ENCODE measurements at places on chromosomes 5 and 9.

DNA sequence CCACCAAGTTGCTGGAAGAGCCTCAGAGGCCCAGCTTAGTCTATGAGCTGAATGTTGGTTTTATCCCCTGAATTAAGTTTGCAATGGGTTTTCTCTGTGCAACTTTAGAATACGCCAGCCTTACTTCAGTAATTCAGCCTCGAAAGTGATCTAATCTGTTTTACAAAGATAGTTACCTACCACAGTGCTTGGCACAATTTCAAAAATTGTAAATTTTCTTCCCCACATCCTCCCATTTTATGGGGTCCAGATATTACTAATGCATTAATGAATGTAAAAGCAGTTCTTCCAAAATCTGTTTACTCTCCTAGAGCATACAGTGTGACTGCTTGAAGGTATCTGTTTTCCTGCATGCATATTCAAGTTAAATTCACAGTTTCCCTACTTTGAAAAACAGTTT lies 172.6 kb downstream of the MAN2A1 start:
- no peak for DNase-seq

DNA sequence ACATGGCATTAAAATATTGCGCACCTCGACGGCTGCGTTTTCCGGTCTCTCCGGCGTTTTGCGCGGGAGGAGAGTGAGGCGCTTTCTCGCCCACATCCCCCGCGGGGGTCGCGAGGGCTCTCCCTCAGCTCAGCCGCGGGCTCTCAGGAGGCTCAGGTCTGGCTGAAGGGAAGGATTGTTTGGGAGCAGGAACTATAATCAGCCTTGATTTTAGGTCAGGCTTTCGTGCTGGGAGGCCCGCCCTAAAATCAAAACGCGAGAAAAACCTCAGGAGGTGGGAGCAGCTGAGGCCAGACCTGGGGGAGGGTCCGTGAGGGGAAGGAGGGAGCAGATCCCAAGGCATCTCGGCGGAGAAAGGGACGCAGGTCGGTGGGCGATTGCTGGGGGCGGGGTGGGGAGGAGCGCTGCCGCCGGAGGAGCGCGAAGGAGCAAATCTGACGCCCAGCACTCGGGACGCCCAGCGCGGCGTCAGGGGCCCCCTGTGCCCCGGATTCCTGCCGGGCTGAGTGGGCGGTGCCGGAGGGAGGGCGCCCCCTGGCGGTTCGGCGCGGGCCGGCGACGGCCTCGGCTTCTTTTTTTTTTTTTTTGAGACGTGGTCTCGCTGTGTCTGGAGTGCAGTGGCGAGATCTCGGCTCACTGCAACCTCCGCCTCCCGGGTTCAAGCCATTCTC lies 18.7 kb upstream of the RNF130 start:
- DNase-seq: no peak

DNA sequence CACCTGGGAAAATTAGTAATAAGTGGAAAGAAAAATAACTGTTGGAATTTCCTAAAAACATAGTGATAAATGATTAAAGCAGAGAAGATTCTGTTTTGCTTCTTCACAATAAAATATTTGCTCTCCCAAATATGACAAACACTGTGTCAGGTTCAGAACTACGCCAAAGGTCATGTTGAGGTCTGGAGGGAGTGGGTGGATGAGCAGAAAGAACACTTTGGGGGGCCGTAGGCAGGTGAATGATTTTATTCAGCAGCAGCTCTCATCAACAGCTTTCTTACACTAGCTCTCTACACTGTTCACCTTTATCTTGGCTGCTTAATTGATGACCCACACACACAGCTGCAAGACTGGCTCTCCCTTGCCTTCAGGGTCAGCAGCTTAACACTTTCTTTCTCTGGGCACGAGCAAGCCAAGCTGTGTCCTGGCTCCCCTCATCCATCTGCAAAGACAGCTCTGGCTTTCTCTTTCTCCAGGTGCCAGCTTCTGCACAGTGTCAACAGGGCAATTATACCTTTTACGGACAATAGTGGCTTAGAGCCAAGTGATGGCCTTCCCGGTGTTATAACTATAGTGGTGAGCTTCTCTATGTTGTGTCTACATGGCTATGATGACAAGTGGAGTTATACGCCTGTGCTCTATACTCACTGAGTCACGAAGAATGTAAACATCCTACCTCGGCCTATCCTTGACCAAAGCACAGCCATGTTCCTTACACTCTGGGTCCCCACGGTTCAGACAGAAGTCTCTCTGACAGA lies 18.9 kb upstream of the GPX8 start:
- no peak for DNase-seq

- DNase-seq: no peak
These were observed 13.9 kb downstream of the RAI14 start for GRCh38 chr5:34669931-34670516.

GRCh38 chr5:16521521-16522483 lies 56.2 kb upstream of the ZNF622 start:
- DNase-seq: no peak

- DNase-seq: no peak
These were observed 46.7 kb downstream of the MYO10 start for GRCh38 chr5:16889203-16889971.

DNA sequence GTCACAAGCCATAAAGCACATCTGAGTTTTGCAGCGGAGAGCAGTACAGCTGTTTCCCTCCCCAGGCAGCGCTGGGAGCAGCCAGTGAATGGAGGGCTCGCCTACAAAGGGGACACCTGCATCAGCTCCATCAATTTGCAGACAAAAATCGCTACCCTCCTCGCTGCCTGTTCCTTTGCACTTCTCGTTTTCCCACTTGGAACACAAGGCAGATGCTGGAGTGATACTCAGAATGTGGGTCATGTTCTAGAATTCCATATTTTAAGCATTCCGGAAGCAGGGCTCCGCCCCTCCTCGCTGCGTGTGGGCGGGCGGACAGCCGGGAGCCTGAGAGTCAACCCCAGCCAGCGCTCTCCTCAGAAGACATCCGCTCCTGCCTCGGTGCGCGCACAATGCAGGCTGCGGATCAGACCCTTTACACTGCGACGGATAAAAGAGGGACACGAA lies 92.1 kb downstream of the LMNB1 start:
- no peak for DNase-seq

DNA sequence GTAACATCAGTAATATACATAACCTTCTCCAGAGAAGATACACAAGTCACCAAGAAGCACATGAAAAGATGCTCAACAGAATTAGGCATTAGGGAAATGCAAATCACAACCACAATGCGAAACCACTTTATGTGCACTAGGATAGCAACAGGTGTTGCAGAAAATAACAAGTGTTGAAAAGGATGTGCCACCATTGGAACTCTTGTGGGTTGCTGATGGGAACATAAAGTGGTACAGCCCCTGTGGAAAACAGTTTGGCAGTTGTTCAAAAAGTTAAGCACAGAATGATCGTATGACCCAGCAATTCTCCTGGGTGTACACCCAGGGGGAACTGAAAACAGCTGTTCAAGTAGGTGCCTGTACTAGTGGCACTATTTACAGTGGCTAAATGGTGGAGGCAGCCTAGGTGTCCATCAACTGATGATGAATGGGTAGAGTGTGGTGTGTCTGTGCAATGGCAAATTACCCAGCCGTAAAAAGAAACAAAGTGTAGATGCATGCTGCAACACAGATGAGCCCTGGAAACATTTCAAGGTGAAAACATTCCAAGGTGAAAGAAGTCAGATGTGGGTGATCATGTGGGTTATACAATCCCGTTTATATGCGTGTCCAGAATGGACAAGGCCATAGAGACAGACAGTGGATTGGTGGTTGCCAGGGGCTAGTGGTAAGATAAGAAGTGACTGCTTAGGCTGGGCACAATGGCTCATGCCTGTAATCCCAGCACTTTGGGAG lies 27.2 kb downstream of the CCDC69 start:
- no peak for DNase-seq

DNA sequence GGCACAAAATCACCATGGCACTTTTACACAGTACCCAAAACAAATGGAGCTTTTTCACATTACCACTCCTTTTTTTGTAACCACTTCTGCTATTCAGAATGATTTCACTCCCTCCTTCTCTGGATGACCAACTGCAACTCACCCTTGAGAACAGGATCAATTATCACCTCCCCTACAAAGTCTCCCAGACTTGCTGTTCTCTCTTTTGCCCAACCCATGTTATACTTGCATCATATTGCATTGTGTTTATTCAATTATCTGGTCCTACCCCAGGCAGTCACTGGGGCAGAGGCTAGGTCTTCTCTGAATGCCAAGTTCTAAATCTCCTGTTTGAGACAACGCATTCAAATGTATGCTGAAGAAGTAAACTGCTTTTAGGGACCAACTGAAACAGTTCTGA lies 96.0 kb downstream of the GPR21 start:
- no peak for DNase-seq

DNA sequence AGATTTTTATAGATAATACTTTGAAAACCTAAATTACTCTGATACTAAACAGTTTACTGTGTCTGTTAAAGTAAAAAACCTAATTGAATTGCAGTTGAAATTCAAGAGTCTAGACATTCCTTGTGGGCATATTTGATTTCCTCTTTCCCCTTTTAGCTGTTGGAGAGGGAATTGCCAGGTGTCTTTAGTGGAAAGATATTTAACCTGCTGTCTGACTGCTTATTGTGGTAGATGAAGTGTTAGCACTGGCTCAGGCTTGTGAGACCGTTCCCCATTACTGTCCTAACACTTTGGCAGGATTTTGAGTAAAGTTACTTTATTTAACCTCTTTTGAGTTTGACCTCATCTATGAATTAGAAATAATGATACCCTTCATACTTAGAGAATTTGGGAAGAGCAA lies 16.4 kb downstream of the MAP3K1 start:
- no peak for DNase-seq

GRCh38 chr9:101977614-101978210 lies 239.3 kb upstream of the GRIN3A start:
- no peak for DNase-seq

DNA sequence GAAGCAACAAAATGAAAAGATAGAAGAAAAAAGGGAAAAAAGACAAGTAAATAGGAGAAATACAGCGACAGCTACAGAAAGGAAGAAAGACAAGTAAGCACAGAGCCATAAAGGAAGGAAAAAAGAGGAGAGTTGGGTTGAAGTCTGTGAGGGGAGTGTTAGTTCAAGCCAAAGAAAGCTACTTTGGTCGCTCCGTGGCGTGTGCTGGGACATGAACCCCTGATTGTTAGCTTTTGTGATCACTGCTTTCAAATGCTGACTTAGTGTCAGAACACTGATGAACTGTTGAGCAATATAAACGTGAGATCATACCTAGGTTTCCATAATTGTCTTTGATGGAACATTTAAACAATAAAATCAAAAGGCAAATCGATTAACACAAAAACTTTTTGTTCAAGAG lies 370.1 kb downstream of the TMEM161B start:
- no peak for DNase-seq

DNA sequence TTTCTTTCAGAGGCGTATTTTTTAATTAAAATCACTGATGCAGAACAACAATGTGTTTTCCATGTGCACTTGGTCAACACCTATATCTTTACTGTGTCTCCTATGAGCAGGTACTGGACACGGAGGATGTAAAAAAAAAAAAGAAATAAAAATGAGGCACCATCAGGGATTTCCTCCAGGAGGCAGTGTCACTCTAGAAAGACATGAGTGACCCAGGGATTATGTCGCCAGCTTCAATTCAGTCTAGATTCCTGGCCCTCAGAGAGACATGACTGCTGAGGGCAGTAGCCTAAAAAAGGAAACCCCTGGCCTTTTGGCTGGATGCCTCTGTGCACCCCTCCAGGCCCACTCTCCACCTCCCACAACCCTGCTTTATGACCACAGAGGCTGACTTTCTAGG lies 18.3 kb upstream of the IL33 start:
- DNase-seq: no peak

DNA sequence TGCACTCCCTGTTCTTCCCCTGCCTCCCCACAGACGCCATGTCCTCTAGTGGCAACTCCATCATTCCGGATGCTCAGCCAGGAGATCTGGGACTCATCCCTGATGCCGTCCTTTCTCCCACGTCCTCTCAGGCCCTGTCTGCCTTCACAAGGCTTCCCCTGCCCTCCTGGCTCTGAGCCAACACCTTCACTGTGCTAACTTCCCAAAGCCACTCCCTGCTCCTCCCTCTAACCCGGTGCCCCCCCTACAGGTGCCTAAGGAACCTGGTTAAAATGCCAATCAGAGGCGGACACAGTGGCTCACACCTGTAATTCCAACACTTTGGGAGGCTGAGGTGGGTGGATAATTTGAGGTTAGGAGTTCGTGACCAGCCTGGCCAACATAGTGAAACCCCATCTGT lies 67.6 kb downstream of the LMX1B start:
- no peak for DNase-seq

- DNase-seq: no peak
These were observed at the start of gene PCDHA10 for GRCh38 chr5:140855772-140856674. Gene PCDHA10, plus strand, starts transcription at chr5:140855897. Its CDS starts 152 bp downstream, at chr5:140856049.

DNA sequence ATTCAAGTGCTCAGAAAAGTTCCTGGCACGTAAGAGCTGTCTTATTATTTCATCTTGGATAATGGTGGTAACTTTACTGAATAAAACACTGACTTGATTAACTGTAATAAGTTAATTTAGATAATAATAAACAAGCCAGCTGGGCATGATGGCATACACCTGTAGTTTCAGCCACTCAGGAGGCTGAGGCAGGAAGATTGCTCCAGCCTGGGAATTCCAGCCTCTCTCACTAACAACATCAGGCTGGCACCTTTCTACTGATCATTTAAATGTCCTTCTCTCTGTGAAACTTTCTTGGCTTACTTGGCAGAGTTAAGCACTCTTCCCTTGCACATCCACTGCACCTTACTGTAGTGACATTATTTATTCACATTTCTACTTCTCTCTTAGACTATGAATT lies 20.0 kb downstream of the STOM start:
- no peak for DNase-seq

GRCh38 chr9:111622626-111623025 lies 8.5 kb upstream of the DNAJC25 start:
- no peak for DNase-seq

DNA sequence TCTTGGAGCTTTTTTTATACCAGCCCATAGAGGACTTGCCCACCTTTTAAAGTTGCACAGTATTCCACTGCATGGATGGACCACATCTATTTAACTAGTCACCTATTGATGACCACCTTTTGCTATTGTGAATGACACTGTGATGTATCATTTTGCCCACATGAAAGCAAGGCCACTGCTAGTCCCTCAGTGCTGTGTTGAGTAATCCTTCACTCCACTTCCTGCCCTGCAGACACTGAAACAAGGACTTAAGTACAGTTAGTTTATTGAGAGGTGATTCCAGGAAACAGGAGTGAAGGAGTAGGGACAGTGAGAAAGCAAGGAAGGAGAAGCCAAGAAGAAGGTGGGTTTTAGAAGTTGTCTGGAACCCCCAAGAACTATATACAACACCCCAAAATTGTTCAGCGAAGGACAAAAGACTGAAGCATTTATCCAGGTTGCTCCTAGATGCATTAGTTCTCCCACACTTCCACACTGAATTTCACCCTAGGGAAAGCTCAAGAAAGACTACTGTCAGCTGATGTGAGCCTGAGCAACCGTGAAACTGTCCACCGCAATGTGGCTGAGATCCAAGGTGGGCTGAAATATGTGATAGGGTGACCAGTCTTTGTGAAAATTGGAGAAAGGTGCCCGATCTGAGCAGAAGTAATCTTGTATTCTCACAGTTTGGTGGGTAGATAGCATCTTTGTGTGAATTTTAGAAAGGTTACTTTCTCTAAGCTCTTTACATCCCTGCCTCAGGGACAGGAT lies 45.2 kb upstream of the ANKRD31 start:
- DNase-seq: no peak

Data from NCI-H2107 (cell line).